ENCODE measurements at places on chromosomes 2 and 18.

DNA sequence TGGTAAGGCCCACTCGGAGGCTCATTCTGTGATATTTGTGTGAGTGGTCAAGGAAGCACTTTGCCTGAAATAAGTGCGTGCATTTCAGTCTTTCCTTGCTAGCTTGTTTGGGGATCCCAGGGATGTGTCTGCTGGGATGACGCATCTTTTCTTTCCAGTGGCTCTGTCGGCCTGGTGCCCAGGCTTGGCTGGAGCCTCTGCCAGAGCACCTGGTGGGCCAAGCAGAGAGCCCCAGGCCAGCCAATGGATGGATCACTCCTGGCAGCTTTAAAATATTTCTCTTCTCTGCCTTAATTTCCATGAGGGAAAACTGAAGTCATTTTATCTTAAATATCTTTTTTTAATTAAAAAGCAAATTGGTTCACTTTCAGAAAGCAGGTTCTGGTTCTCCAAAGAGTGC, 501.8 kb upstream of the HS6ST1 start:
- no peak for DNase-seq

DNA sequence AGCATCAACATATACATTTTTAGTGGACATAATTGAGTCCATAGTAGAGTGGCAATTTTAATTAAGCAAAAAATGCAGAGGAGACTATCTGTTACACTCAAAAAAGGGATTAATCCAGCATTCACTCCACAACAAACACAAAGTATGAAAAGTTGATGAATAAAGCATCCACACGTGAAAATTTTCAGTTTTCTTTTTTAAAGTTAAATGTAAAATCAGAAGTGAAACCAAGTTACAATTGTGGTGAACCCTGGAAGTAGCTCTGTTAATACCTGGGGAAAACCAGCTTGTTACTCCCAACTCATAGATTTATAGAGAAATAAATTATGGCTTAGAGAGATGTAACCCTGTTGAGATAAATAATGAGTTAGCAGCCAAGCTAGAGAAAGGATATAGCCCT, 807.8 kb downstream of the TRIB2 start:
- no peak for DNase-seq

DNA sequence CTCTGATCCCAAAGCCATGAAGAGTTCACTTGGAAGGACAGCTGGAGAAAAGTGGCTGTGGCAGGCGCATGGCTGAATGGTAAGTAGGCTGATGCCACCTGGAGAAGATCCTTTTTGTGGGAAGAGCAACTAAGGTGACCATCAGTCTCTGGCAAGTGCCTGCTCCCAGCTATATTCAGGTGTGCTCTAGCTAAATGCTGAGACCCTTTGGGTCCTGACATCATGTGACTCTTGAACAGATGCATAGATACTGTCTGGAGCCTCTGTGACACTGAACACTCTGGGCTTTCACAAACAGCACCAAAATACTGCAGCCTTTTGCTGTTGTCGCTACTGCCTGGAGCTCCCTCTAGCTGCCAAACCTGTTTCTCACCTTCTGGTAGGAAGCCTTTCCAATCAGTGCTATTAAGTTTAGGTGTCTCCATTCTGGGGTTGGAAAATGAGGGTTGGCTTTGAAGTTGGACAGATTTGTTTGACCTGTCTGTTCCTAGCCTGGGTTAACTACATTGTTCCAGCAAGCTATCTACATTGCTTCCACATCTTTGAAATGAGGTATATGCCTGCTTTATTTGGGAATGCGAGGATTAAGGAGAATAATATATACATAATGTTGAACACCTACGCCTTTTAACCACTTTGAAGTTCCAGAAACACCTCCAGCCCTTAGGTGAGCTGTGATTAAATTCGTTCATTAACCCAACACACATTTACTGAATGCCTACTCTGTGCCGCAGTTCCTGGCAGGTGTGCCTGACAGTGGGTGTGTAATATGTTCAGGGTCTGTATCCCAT, 3.1 kb downstream of the EGR4 start:
- DNase-seq = no peak

DNA sequence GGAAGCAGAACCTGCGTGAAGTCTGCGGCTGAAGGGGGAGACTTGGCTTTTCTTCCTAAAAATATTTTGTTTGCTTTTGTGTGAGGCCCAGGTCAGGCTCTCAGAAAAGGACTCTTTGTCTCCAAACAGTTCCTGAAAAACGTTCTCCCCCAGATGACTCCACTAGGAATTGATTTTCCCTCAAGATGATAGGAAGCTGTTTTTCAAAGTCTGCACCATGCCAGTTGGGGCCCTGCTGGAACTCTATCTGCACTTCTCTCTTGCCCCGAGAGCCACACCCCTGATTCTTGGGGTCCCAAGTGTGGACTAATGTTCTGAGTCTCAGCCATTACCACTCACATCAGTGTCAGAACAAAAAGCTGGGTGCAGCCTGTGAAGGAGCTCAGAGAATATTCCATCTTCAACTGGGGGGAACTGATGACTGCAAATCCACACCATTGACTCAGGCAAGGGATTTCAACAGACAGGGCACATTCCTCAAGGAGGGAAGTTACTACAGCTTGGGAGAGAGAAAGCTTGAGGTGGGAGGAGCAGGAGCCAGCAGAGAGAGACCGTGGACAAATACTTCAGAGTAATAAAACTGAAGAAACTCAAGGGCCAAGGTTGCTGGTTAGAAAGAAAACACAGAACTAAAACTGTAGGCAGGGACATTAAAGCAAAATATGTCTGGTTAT, 768.3 kb downstream of the RNF144A start:
- no peak for DNase-seq

DNA sequence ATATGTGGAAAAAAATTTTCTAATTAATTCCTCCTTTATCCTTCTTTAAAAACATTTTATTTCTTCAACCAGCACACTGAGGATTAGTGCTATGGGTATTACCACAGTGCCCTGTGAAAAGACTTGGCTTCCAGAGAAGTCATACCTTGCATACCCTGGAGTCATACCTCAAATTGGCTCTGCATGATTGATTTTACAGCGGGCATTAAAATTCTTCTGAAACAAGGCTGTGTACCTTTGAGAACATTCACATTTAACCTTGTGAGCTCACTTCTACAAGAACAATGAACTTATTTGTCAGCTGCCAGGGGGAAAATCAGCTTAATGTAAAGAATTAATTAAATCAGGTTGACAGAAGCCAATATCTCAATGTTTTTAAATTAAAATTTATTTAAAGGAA, 44.6 kb downstream of the SLC35F5 start:
- no peak for DNase-seq

- no peak for DNase-seq
These were observed 105.6 kb upstream of the EPHA4 start for GRCh38 chr2:221677688-221678087.

GRCh38 chr18:21056545-21056944, 55.1 kb downstream of the ROCK1 start:
- DNase-seq = no peak

- no peak for DNase-seq
These were observed 2.2 kb downstream of the SPATS2L start for GRCh38 chr2:200308546-200309295.

DNA sequence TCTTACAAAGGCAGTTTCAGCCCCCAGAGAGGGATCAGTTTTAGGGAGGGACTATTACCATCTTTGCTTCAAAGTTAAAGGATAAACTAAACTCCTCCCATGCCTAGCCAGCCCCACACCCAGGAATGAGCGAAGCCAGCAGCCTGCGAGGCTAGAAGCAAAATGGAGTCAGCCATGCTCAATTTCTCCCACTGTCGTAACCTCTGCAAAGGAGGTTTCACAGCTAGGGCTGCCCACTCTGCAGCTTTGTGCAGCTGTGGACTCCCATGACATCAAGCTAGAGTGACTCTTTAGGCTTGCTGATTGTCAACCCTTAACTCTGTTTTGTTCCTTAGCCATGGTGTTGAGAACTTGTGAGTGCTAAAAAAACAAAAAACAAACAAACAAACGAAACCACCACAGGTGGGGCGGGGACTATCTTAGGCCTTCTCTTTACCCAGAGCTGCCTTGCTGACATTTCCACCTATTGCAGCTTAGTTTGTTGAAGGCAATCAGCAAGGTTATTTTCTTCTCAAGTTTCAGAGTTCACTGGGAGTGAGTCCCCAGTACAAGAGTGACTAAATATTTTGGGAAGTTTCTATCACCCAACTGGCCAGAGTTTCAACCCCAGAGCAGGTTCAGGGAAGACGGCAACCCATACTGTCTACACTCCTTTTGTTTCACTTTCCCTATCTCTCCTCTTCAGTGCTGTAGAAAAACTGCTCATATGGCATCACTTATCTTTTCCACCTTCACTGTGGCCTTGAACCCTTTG, 592.1 kb downstream of the XIRP2 start:
- no peak for DNase-seq

- DNase-seq = no peak
These were observed 16.9 kb downstream of the ERCC3 start for GRCh38 chr2:127277028-127277427.

DNA sequence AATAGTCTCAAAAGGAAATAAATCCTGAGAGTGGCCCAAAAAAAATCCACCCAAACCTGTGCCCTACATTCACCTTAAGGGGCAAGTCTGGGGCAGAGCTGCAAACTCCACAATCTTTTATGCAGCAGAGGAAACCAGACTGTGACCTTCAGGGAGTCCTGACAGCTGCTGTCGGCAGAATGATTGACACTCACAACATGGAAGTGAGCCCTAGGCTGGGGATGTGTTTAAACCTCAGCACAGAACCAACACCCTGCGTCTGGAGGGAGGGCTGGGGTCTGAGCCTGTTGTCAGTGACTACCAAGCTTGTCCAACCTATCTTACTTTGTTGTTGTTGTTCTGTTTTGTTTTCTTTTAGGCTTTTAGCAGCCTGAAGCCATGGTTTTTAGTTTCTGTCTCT, 39.6 kb downstream of the CRACDL start:
- no peak for DNase-seq

DNA sequence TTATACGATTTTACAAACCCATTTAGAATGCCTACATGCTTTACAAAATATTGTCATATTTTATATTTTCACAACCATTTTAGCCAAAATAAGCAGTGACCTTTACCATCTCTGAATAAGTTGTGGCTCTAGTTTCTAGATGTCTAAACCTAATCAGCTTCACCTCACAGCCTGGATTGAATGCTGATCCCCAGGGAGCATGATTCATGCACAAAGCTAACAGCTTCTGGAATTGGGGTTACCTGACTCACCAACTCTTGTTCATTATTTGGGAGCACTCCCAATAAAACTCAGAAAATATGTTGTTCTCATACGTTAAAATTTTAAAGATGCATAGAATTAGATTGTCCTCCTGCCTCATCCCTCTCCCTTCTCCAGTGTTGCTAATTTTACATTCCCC, 611.7 kb upstream of the NETO1 start:
- no peak for DNase-seq

DNA sequence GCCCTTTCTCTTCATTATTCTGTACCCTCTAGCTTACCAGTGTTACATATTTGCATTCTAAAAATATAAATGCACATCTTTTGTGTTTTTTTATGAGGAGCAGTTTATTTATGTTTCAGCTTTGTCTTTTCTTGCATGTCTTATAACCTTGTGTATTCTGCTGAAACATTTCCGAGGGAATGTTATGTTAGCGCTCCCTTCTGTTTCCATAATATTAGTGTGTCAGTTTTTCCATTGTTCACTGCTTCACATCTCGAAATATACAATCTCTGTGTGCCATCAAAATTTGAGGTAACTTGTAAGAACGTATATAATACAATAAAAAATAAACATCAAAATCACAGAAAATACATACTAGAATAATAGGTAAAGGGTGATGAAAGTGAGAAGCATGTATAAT, 153.3 kb downstream of the PKP4 start:
- no peak for DNase-seq

GRCh38 chr2:40037303-40037702, 258.2 kb upstream of the THUMPD2 start:
- no peak for DNase-seq

DNA sequence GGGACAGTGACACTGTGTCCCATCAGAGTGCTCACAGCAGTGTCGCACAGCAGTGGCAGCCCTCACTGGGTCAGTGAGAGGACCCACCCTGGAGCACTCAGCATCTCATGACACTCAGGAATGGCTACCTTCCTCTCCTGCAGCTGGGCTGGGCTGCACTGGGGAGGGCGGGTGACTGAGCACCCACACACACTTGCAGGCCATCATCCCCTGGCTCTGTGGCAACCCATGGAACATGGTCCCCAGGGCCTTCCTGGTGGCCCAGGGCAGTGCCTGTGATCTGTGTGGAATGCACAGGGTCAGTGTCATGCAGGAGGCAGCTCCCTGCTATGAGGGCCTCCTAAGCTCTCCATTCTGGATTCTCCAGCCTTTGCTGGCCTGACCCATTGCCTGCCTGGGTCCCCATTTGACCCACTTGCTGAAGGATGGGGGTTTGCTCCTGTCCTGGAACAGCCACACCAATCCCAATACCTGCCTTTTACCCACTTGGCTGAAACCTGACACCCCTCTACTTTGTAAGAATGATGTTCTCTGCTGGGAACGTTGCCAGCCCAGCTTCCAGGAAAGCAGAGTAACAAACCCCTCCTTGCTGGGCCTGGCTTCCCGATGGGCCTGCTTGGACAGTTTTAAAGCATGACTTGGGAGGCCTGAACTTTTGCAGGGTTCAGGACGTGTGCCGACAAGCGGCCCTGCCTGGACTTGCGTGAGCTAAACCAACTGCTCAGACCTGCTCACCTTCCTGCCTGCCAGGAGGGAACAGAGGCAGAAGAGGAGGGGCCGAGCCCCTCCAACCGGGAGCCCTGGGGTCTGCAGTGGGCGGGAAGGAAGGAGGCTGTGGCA, 13.7 kb downstream of the HS6ST1 start:
- DNase-seq = no peak

GRCh38 chr2:44553456-44553855, 191.7 kb downstream of the CAMKMT start:
- DNase-seq = no peak

GRCh38 chr2:69285379-69285894, 101.6 kb downstream of the GFPT1 start:
- DNase-seq = no peak
